ENCODE measurements at places on chromosomes 2 and 18. TPM values are rescaled to one million over a fixed set of nuclear protein-coding genes. Genes with fewer than 3 reads are reported as not detected.

The ACP1 gene
- 132 TPM for total RNA-seq

DNA sequence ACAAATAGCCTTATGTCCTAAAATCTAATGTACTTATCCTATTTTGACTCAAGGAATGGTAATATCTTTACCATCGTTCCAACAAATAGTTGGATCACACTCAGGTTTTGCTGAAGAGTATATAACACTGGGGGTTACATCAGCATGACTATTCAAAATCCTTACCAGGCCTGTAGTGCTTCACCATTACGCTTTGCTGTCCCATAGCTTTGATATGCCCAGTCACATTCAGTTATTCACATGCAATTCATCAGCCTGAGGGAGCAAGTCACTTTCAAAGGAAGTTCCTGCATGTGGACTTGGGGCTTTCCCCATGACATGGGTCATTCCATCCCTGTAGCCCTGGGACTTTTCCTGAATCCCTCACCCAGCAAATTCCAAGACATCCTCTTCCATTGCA is 39.6 kb downstream of the FTCDNL1 start:
- DNase-seq: no peak

The LYPD1 gene
- not detected for total RNA-seq

GRCh38 chr2:68880213-68880612 is 9.0 kb upstream of the BMP10 start:
- DNase-seq: no peak

The FBXO15 gene
- 1.2 TPM for total RNA-seq

- no peak for DNase-seq
Measured at GRCh38 chr2:54176577-54176976, 61.2 kb downstream of the ACYP2 start.

The PLGLB2 gene
- not detected for total RNA-seq

GRCh38 chr2:51263951-51264350 is 232.0 kb upstream of the NRXN1 start:
- DNase-seq: no peak

The UGT1A8 gene
- not detected for total RNA-seq

The MOCOS gene
- 0.34 TPM for total RNA-seq

DNA sequence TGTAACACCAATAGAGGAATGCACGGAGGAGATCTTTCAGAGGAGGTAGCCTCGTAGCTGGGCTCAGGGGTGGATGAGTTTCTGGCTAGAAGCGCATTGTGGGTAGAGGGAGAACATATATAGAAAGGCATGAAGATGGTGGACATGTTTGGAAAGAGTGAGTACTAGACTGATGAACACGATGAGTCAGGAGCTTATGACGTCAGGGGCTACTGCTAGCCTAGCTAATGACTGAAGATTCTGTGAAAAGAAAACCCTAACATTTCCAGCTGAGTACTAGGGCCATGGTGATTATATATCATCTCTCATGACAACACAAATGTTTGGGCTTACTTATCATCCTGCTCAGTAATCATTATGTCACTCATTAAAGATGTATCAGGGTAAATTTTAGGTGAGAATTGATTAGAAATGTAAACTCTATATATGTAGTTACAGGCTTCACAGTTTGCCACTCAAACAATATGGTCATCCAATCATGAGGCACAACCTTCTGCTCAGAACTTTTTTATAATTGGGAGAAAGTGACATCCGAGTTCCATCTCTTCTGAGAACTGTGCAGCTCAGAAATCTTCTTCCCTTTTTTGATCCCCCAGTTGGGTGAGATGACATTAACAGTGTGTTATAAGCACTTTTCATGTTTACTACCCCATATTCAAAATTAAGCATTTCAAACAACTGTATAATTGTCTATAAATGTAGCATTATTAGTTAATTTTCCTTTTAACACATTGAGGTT is 22.2 kb upstream of the IL1RN start:
- peak; percentile 29 for DNase-seq

GRCh38 chr18:74430806-74431571 is 26.1 kb downstream of the DIPK1C start:
- no peak for DNase-seq

The DPP4 gene
- total RNA-seq: 15.3 TPM

DNA sequence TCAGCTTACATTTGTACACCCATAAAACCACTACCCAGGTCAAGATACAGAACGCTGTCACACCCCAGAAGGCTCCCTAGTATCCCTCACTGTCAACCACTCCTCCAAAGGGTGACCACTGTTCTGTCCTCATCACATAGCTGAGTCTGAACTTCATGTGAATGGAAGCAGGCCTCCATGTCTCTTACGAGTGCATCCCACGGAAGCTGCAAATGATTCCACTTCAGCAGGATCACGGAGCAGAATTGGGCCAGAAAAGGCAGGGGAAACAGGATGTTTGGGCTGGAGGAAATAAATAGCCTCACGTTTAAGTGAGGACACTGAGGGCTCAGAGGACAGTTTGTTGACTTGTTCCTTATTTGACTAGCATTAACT is 38.4 kb downstream of the LBH start:
- no peak for DNase-seq

GRCh38 chr2:209534228-209534627 is 110.4 kb downstream of the MAP2 start:
- no peak for DNase-seq

The HOXD12 gene
- total RNA-seq: not detected

The DLGAP1 gene
- not detected for total RNA-seq

DNA sequence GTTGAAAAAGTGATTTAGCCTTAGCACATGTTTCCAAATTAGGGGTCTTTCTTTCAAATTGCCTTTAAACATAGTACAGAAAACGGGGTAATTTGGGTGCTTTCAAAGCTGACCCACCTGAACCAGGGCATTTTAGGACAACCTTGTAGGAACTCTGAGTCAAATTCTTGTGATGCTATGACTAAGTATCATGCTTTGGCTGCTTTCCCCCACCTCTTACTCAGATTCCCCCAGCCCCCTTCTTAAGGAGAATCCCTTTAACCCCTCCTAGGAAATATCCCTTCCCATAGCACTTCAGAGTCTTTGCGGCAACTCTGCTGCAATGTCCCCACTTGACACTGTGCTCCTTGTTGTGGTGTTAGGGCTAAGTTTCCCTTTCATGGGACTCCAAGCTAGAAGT is 18.6 kb upstream of the KLF7 start:
- DNase-seq: no peak

DNA sequence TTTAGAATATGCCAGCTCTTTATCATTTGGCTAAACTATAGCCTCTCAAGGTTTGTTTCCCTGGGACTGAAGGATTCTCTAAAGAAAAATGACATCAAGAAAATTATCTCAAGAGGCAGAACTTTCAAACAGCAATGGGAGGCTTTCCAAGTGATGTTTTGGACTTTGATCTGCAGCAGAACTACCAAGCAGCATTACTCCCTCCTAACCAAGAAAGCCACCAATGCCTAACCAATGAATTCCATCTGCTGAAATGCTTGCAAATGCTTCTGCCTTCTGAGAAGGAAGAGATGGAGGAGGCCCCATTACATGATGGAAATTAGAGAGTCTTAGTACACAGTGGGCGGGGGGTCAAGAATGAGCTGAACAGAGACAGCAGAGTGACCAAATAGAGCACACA is 95.1 kb upstream of the SLC35G4 start:
- DNase-seq: no peak

- DNase-seq: no peak
Measured at GRCh38 chr18:54923339-54923956, 35.8 kb downstream of the CCDC68 start.

DNA sequence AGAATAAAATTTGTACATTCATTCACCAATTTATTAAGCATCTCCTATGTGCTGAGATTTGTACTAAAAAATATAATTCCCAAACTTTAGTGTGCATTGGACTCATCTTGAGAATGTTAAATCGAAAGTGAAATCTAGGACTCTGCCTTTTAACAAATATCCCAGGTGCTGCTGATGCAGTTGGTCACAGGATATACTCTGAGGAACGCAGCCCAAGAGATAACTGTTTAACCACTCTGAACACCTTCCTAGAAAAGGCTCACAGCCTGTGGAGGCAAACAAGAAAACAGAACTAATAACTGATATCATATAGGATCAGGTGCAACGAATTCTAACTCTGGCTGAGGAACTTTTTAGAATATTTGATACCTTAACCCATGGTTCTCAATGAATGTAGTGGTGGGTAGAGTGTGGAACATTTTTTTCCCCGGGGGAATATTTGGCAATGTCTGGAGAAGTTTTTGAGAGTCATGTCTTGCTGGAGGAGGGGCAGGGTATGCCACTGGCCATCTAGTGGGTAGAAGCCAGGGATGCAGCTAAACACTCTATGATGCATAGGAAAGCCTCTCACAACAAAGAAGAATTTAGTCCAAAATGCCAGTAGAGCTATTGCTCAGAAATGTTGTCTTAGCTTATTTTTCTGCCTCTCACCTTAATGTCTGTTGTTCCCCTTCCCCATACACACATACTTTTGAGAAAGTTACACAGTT is 96.5 kb downstream of the EHBP1 start:
- no peak for DNase-seq

- no peak for DNase-seq
Measured at GRCh38 chr2:23012499-23012898, 372.5 kb upstream of the KLHL29 start.

GRCh38 chr18:10055125-10055750 is 141.4 kb downstream of the VAPA start:
- no peak for DNase-seq

- DNase-seq: no peak
Measured at GRCh38 chr18:55912919-55913318, 324.9 kb upstream of the TCF4 start.

DNA sequence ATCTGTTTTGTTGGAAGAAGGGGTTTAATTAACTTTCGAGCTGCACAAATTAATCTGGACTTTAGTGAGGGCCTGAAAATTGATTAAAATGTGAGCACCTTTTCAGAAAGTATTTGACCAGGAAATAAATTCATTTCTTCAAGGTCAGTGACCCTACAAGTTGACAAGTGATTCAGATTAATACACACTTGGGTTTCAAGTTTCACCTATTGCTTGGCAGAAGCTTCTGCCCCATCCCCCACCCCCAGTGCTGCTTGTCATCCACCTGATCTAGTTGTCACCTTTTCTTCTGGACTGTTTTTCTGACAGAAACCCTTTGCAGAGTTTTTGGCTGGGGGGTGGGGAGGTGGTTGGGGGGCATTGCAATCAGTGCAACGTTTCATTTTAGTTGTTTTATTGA is 46.2 kb downstream of the RPRM start:
- no peak for DNase-seq

GRCh38 chr2:20333738-20334137 is 16.9 kb downstream of the PUM2 start:
- DNase-seq: no peak

GRCh38 chr2:218434456-218434855 is 15.5 kb downstream of the VIL1 start:
- no peak for DNase-seq

DNA sequence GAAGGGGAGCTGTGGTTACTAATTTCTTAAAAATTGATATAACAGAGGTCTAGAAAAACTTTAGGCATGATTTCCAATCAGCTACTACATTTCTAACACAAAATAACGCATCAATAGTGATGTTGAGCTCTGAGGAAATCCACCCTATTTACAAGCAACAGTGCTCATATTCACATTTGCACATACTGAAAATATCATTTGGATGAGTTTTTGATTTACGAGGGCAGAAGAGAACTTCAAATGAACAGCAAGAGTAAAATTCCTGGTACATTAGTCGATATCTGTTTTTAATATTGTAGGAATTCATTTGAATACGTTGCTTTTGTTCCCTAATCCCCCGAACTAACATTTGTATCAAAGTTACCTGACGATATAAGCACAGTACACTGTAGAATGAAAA is 761.0 kb upstream of the POU3F3 start:
- no peak for DNase-seq

DNA sequence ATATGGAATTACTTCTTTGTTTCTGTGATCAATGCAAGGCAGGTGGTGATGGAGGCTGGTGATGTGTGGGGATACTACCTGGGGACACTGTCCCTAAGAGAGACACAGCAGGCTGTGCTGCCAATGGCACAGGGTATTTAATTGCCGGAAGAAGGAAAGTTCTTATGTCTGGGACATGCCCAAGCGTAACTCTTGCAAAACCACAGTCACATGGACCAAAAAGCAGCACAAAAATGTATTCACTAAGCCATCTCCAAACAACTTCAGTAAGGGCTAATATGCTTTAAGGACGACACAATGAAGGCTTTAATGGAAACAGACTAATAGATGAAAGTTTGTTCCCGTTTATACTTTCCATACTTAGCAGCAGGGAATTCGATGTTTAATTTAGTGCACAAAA is 49.7 kb upstream of the AP1S3 start:
- no peak for DNase-seq

GRCh38 chr18:31399306-31400032 is 22.9 kb downstream of the DSG4 start:
- no peak for DNase-seq

GRCh38 chr2:160482673-160483072 is 10.9 kb downstream of the RBMS1 start:
- DNase-seq: no peak

DNA sequence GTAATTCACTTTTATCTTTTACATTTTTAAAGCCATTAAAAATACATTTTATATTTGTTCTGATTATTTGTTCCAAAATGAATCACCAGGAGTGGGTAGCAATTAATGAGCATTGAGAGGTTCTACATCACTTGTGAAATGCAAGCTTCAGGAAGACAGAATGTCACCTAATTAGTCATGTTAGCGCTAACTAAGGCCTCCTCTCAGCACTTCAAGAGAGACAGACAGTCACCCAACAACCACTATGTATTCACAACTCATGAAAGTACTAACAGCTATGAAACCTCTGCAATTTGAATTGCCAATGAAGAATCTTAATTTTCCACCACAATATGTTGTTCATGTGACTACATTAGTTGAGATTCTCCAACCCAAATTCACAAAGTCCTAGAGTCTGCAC is 611.0 kb downstream of the KCNJ3 start:
- no peak for DNase-seq

GRCh38 chr2:205763708-205764211 is 81.5 kb downstream of the NRP2 start:
- no peak for DNase-seq

DNA sequence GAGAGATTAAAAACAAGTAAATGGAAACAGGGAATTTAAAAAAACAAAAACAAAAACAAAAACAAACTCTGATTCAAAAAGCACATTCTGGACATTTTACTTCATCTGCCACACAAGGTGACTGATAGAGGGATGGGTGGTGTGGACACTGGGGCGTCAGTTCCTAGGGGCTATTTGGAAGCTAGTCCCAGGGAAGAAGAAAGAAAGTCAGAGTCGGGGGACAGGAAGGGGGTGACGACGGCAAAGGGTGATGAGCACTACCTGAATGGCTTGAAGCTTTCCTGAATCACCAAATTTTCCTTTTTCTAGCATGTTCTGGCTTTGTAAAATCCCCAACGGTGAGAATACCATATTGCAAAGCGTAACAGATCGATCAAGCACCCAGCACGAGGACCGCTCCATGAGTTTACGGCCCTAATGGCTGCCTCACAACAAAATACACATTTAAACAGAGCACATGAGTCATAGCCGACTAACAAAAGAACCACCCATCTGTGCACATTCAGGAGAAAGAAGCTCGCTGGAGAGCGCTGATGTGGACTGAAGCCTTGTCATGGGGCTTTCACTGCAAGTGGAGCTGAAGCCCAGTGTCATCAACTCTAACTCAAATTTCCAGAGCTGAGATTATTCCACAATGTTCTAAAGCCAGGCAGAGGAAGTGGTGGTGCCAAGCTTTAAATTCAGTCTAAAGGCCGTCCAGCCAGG is 178.9 kb downstream of the LNPK start:
- DNase-seq: no peak

- no peak for DNase-seq
Measured at GRCh38 chr18:79604913-79605880, 74.4 kb upstream of the CTDP1 start.

The B3GNT7 gene
- total RNA-seq: 0.24 TPM

The ESPNL gene
- total RNA-seq: 0.08 TPM

- no peak for DNase-seq
Measured at GRCh38 chr18:74244554-74244953, 47.2 kb downstream of the CYB5A start.

Data from activated T-cell treated with anti-CD3 and anti-CD28 coated beads, Interleukin-2, amount 50 U/mL, for 4 hours (primary cell).